Stimulated activated CD8-positive, alpha-beta memory T cell treated with anti-CD3 and anti-CD28 coated beads, Interleukin-4, amount 100 ng/mL, for 4 hours (primary cell): ENCODE measurements at places on chromosomes 13 and 19.

GRCh38 chr13:89150362-89150761 lies 1479.2 kb downstream of the SLITRK5 start:
- no peak for DNase-seq

GRCh38 chr13:100822871-100823443 lies 148.4 kb upstream of the TMTC4 start:
- no peak for DNase-seq

DNA sequence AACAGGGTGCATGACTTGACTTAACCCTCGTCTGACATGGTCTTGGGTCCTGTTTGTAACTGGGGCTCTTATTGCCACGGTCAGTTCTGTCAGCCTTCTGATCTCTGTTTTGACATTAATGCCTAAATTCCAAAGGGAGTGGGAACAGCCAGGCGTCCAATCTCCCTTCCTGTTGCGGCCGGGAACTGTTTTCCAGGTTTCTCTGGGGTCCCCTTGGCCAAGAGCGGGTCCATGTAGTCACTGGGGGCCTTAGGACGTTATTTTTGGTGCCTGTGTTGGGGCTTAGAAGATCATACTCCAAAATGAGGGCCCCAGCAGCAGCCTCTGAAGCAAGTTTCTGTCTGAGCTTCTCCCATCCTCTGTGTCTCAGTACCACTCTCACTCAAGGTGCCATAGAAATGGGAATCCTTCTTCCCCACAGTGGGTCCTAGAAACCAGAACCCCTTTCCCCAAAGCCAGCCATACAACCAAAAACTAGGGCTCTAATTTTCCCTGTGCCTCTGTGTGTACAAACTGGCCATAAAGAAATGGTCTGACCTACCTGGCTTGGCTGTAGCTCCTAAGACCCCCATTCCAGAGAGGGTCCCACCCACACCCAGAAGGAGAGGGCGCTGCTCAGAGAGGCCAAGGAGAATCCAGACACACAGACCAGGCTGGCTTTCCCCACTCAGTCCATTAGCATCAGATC lies 50.4 kb downstream of the C13orf46 start:
- no peak for DNase-seq

GRCh38 chr19:6848986-6849385 lies 38.4 kb upstream of the ADGRE1 start:
- DNase-seq = no peak

- DNase-seq = no peak
Measured at GRCh38 chr13:42279986-42280385, 8.0 kb downstream of the AKAP11 start.

DNA sequence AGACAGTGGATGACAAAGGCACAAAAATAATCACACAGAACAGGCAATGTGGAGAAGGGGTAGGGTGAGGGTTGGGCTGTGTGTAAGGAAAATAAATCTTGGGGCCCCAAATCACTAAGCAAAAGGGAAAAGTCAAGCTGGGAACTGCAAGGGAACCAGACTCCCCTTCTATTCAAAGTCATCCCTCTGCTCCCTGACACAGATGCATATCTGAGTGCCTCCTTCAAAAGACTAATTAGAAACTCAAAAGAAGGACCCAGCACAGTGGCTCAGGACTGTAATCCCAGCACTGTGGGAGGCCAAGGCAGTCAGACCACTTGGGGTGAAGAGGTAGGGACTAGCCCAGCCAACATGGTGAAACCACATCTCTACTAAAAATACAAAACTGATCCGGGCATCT lies 18.3 kb downstream of the ZNF611 start:
- DNase-seq = no peak

GRCh38 chr19:30881930-30882329 lies 467.3 kb downstream of the TSHZ3 start:
- no peak for DNase-seq

- no peak for DNase-seq
Measured at GRCh38 chr19:48085904-48086864, 24.4 kb downstream of the PLA2G4C start.

DNA sequence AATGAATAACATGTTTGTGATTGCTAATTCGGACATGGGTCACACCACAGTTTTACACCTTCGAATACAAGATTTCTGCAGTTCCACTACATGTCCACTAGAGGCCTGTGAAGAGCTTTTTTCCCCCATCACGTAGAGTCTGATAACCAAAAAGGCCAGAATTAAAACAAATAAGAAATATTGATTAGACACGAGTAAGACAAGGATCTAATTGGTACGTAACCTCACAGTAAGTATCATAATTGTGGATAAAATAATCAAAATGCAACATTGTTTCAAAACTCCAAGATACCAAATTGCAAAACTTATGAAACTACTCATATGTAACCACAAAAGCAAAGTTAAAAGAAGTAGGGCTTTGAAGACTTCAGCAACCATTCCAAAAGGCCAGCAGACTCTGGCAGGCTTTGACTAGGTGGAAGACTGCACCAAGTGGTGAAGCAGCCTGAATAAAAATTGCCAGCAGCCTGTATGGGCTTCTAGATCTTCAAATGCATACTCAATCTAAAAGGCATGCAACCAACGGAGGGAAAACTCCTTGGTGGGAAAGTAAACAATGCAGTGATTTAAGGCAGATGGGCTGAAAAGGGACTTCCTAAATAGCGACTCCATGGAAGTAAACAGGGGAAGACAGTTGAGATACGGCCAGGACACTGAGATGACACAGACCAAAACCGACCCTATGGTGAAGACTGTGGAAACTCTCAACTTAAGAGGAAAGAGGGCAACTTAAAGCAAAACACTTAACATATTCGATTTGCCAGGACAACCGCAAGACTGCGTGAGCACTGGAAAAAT lies 56.7 kb downstream of the STARD13 start:
- DNase-seq = no peak

- DNase-seq = peak; percentile 12
Measured at GRCh38 chr13:28494778-28495537, at the start of gene FLT1. Gene FLT1, minus strand, starts transcription at chr13:28495128. Its CDS starts 285 bp downstream, at chr13:28494843.

- DNase-seq = no peak
Measured at GRCh38 chr13:110308656-110309359, 1.7 kb downstream of the COL4A2 start.
